ENCODE measurements at places on chromosomes 1 and 21.

DNA sequence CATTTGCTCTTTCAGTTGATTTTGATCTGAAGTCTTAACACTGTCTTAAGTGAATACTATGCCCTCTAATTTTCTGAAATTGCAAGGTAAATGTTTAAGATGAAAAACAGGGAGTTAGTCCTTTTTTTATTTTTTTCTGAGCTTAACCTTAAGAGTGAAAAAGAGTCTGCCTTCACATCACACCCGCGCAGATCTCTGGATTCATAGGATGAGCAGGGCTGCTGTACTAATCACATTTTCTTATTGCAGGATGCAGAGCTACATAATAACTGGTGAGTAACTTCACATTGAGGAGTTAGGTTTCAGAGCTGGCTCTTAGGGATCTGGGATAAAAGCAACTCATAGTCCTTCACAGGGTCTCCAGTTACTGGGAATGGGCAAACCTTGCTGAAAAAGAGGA is 188.7 kb upstream of the ATP1B1 start:
- H3K27me3 ChIP-seq: no peaks in the 10 kb centered on the region
- H3K4me1 ChIP-seq: peaks cover 22% of the 10 kb centered on the region
- DNase-seq: peak; percentile 51

- H3K4me1 ChIP-seq: no peaks in the 10 kb centered on the region
- H3K27me3 ChIP-seq: no peaks in the 10 kb centered on the region
- H3K36me3 ChIP-seq: no peaks in the 10 kb centered on the region
- H3K4me3 ChIP-seq: no peak overlapping the region
- H3K27ac ChIP-seq: no peak overlapping the region
- no peak for DNase-seq
These were observed 54.5 kb upstream of the APP start for GRCh38 chr21:26225046-26225445.

DNA sequence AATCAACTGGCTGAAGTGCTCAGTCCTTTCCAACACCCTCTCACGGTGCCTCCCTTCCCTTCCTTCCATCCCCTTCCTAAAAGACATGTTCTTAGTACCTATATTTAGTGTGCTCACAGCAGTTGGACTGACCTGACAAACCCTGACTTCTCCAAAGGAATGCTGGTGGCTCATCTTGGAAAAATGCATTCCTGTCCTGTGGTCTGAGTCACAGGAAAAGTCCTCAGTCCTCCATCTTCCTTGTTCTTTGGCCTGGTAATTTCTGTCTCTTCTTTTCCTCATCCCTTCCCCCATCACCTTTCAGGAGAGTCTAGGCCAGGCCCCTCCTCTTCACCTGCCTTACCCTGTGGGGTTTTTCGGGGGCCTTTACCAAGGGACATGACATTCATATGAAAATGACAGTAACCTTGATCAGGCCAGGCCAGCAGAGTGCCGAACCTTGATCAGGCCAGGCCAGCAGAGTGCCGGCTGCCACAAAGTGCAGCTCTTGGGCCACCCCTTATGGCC is 7.2 kb downstream of the ATP1B1 start:
- H3K27me3 ChIP-seq: no peaks in the 10 kb centered on the region
- peaks cover 54% of the 10 kb centered on the region for H3K4me1 ChIP-seq

GRCh38 chr1:81183051-81183450 is 617.7 kb upstream of the ADGRL2 start:
- no peak overlapping the region for H3K4me3 ChIP-seq
- H3K27me3 ChIP-seq: no peaks in the 10 kb centered on the region
- DNase-seq: no peak

GRCh38 chr21:37088186-37088735 is 15.2 kb downstream of the TTC3 start:
- H3K4me1 ChIP-seq: no peaks in the 10 kb centered on the region
- H3K27ac ChIP-seq: no peak overlapping the region
- H3K4me3 ChIP-seq: no peak overlapping the region

All from kidney (tissue), 22 donors.